ENCODE measurements at places on chromosomes 1 and 21.

DNA sequence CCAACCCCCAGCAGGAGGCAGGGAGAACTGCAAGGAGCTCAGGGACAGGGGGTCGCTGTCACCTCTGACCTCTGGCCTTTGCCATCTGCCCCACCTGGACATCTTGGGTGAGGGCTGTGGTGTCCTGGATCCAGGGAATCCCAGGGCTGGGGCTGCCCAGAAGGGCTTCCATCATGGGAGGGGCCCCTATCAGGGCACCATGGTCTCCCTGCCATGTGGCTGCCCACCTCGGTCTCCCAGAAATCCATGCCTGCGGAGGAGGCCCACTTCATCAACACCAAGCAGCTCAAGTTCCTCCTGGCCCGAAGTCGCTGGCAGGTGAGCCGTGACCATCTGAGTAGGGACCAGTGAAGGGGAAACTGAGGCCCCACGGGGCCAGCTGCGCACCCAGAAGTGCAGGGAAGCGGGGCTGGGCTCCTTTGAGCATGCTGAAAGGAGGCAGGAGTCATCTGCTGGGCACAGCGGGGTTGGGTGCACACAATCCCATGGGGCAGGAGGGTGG lies 36.1 kb downstream of the TRIM11 start:
- no peak for DNase-seq

- DNase-seq: no peak
These were observed 811 bp upstream of the ZNF672 start for GRCh38 chr1:248837045-248837780.

- DNase-seq: no peak
These were observed 17.3 kb downstream of the SLC9A1 start for GRCh38 chr1:27137544-27138075.

GRCh38 chr1:42927920-42928505 lies 30.7 kb downstream of the SLC2A1 start:
- no peak for DNase-seq

DNA sequence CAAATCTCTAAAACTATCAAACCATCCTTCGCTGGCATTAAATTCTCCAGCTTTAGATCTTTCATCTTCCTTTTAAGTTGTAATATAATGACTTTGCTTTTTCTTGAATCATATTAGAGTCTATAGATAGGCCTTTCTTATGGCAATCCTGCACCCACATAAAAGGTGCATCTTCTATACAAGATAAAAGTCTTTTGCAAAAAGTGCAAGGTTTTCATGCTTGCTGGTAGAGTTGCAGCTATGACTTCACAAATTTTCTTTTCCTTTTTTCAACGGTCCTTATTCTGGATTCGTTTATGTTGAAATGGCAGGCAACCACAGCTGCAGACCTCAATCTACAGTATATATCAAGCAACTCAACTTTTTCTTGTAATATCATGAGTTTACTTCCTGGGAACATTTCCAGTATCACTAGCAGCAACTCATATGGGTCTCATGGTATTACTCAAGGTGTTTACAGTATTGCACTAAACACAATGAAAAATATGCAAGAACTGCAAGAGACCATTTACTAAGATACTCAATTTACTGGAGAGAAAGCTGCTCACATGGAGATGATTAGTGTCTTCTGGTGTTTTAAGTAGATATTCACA lies 22.1 kb downstream of the OMA1 start:
- DNase-seq: no peak

DNA sequence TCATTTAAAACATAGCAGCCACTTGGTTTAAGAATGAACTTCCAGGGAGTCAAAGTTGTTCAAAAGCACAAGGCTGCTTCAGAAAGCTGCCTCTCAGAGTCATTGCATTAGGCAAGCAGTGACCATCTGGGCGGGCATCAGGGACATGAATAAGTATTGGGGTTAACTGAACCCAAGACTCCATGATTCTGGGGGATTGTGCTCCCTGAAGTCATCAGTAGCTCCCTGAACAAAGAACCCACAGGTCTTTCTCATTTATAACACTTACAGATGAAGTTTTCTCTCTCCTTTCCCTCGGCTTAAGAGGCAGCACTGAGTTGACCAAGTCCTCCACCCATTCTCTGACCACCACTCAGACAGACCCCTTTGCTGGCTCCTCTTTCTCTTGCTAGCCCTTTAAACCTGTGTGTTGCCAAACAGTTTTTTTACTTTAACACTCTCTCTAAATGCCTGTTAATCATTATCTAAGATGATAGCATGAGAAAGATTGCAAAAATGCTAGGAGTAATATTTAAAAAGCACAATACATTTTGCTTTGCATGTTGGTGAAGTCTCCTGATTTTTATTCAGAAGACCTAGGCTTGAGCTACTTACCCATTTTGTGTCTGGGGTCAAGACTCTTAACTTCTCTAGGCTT lies 77.0 kb upstream of the ARHGAP29 start:
- no peak for DNase-seq

DNA sequence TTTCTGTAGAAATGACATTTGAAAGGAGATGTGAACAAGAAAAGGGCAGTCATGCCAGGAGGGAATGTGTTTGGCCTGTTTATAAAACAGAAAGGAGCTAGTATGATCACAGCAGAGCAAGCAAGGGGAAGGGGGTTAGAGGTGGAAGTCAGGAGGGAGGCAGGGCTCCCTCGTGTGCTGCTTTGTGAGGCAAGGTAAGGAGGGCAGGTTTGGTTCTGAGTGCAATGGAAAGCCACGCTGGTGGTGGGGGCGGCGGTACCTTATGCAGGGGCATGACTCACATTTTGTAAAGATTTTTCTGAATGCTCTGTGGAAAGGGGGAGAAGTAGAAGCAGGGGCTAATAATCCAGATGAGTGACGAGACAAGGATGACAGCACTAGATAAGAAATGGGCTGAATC lies 197.5 kb upstream of the C8B start:
- no peak for DNase-seq

DNA sequence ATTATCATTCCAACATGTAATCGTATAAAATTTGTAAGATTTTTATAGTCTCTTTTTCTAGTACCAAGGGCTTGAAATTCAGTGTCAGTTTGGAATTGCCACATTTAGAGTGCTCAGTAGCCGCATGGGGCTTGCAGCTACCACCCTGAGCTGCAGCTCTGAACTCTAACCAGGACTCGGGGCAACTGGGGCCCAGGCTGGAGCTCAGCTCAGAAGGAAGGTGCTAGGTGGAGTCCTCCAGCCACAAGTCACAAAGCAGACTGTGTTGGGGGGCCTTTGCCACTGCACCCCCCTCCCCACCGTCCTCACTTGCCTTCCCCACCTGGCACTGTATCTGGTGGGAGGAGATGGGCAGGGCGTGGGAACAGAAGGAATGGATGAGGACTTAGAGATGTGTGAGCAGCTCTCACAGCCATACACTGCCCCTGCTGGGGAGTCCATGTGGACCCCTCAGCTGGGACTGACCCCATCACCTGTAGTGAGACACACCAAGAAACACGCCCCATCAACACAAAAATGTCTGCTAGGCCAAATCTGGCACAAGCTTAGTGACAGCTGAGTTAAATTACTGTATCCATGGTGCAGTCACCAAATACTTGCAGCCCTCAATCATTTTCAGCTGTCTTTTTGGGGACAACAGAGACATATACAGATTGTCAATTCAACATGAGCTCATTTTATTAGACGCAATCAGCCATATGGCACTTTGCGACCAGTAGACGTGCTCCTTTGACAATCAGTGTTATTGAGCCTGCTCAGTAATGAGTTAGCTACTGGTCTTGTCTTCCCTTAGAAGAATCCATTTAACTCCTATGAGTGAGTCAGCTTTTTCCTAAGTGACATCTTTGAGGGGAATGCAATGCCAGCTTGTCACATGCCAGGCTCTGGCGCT lies 241.7 kb upstream of the RAB4A start:
- DNase-seq: no peak

GRCh38 chr1:52549267-52549666 lies 3.6 kb downstream of the TUT4 start:
- no peak for DNase-seq

DNA sequence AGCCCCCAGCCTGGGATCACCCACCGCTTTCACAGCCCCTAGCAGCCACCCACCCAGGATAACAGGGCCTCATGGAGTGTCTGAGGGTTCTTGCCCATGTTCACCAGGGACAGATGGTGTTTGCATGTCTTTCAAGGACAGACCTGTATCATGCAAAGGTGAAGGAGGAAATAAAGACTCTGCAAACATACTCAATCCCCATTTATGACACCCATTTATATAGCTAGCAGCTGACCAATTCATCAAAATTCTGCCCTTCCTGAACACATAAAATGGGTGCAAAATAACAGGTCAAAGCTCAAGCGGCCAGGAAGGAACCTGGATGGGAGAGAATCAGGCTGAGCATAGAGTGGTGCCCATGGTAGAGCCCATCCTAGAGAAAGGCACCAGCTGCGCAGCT lies 32.8 kb upstream of the LYPD8 start:
- DNase-seq: no peak

- DNase-seq: no peak
These were observed 65.4 kb downstream of the LUZP1 start for GRCh38 chr1:23103001-23103889.

DNA sequence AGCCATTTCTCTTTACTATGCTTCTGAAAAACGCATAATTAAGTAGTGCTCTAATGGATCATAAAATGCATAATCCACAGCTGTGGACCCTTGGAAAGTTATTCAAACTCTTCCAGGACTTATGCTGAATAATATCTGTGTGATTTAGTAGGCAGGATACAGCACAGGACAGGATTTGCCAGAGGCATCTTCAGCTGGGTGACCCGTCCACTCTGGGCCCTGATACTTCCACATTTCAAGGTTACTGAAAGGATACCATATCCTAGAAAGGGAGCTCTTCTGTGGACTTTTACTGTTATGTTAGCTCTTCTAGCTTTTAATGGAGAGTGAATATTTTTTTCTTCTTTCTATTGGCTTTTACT lies 49.6 kb downstream of the MAP10 start:
- no peak for DNase-seq

GRCh38 chr21:22145545-22145944 lies 1147.3 kb downstream of the NCAM2 start:
- DNase-seq: no peak

DNA sequence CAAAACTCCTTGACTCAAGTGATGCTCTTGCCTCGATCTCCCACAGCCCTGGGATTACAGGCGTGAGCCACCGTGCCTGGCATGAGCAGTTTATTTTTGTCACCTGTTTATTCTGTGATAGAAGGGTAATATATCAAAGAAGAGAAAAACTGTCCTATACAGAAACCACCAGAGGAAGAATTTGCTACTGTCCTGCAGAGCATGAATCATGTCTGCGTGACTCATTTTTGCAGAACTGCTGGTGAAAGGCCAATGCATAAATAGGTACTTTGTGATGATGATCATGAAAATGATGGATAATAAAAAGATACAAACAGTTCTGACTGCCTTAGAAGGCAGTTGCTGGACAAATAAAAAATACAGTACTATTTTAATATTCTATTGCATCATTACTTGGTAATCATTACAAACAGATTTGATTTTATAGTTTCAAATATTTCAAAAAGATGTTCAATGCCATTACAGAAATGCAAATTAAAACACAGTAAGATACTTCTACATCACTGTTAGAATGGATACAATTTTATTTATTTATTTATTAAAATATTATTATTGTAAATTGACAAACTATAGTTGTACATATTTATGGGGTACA lies 26.5 kb downstream of the RIPPLY3 start:
- DNase-seq: no peak

- DNase-seq: no peak
These were observed 45.9 kb downstream of the SAMD13 start for GRCh38 chr1:84347271-84347931.

DNA sequence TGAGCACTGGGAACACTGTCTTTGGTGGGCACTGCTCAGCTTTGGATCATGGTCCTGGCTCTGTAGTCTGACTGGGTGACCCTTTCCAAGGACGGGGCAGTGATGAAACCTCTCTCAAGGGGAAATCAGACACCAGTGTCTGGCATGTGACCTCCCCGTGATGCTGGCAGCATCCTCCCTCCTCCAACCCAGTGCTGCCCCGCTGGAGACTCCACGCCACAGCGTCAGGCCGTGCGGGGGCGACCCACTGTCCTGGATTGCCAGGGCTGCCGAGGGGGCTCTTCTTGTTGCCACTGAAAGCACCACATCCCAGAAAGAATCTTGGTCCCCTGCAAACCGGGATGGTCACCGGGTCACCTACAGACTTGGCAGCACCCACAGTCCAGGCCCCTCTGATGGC lies 146.4 kb upstream of the ARHGEF16 start:
- no peak for DNase-seq

DNA sequence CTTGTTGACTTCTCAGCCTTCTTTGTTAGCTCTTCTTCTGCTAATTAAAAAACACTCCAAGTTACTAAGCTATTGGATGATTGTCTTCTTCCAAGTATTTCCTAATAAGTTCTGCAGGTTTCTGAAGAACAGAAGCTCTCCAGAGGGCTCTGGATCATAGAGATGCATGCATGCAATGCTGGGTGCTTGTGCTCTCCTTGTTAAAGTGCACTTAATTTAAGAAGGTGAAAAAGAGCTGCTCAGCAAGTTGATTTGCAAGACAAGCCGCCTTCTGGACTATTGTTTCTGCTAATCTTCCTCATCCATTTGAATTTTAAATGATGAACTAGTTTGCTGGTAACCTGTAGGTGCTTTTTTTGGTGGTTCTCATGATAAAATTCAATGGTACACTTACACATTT lies 16.1 kb downstream of the RRP15 start:
- no peak for DNase-seq

- DNase-seq: no peak
These were observed 11.1 kb downstream of the PTPRC start for GRCh38 chr1:198649968-198650338.

DNA sequence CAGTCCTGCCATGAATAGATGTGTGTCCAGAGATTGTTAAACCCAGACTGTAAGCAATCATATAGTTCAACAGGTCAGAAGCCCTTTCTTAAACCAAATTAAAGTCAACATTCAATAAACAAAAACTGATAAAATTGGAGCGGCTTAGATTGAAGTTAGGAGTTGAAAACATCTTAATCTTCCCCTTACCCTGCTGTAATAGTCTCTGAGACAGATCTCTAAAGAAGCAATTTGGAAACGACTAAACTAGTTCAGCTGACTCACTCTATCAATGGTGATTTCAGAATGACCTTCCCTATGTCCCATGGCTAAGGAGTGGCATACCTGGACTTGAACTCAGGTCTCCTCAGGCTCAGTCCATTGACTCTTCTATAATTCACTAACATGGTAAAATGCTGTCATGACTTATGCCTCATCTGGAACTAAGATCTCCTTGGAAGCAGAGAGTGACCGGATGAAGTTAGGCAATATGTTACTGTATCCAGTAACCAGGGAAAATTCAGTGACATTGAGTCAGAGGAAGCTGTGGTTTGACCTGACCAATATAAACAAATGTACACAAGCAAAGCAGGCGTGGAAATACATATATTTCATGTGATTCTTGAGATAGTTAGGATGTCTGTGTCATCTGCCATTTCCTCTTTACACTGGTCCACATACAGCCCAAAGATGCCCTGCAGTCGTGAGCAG lies 30.1 kb downstream of the SGIP1 start:
- DNase-seq: no peak

Data from NCI-H187 treated with DMSO at 0.1 percent for 48 hours (cell line).